HS-27A (cell line): ENCODE measurements at places on chromosomes 1 and 21.

DNA sequence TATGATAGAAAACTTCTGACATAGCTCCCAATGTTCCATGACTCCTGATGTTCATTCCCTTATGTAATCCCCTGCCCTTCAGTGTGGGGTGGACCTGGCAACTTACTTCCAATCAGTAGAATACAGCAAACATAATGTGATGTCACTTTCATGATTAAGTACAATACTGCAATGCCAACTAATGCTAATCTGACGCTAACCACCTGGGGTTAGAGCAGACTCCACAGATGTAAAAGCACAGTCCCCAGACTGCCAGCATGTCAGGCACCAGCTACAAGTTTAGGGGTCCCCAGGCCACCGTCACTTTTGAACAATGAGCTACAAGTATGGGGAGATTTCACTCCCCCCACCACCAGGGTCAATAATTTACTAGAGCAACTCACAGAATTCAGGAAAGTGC, 32.3 kb upstream of the FBXO28 start:
- no peak for DNase-seq

DNA sequence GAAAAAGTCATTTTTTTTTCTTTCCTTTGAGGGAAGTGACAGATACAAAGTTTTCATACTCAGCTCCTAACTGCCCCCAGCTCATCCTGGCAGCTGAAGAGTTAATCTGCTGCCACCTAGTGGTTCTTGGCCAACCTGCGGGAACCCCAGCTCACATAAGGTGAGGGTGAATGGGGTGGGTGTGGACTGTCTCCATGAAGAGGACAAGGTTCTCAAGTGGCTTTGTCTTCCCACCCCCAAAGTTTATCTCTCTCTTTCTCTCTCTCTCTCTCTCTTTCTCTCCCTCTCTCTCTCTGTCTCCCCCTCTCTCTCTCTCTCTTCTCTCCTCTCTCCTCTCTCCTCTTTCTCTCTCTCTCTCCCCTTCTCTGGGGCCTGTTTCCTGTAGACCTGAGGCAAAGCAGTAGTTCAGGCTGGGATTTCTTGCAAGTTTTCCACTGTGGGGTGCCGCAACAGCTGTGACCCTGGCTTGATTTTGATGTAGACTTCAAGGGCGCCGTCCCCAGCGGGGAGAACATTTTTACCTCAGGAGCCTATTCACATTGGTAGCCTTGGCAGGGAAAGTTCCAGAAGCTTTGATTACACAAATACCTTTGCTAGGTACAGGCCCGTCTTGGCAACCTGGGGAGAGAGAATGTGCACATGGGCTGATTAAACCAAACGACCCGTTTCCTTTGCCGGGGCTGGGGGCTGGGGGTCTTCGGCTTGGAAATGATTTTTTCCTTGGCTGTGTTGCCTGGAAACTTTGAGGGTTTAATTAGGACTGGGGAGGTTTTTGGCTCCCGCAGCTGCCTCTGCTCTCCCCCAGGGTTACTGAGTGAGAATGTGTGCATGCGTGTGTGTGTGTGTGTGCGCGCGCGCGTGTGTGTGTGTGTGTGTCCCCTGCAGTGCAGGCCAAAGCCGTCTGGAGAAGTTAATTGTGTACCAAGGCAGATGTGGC, 135.9 kb downstream of the TM2D1 start:
- DNase-seq, result peak; percentile 29

- DNase-seq, result no peak
Measured at GRCh38 chr1:220882061-220882891, 3.0 kb downstream of the HLX start.

DNA sequence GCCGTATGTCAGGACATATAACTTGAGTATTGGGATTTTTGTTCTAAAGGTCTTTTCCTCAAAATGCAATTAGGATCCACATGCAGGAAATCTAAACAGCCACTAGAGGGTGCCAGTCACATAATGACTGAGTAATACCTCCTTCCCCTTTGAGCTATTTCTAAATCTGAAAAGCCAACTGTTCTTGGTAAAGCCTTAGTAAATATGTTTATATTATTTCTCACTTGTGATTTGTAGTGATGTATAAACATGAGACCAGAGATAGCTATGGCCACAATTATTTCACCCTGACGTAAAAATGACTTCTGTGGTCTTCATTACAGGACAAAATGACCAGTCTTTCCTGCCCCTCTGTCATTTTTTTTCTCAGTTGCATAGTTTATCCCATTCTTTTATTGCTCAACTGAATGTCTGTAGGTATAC, 41.0 kb upstream of the DR1 start:
- peak; percentile 50 for DNase-seq

DNA sequence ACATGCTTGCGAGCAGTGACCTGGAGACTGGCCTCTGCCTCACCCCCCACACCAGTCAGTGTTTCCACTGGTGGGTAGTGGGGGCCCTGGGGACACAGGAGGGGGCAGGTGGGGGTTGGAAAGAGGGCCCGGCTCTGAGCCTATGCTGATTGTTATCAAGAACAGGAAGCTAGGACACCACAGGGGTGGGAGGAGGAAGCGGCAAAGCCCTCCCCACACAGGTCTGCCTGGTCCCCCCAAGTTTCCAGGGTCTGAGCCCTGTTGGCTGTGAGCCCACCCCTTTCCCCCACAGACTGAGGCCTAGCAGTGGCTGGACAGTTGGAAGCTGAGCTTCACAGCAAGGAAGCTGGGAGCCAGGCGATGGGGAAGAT, 1.6 kb upstream of the PTPN7 start:
- no peak for DNase-seq

GRCh38 chr1:88873737-88874349, 17.5 kb downstream of the GTF2B start:
- no peak for DNase-seq

- no peak for DNase-seq
Measured at GRCh38 chr1:166701603-166702100, 137.6 kb upstream of the POGK start.

- DNase-seq, result no peak
Measured at GRCh38 chr1:27478098-27478497, 11.9 kb downstream of the WASF2 start.

- no peak for DNase-seq
Measured at GRCh38 chr21:17050156-17050555, 462.7 kb upstream of the CXADR start.
